Esophagus muscularis mucosa (tissue), 4 donors: ENCODE measurements at places on chromosomes 6 and 20. TPM values are rescaled to one million over a fixed set of nuclear protein-coding genes. Genes with fewer than 3 reads are reported as not detected.

DNA sequence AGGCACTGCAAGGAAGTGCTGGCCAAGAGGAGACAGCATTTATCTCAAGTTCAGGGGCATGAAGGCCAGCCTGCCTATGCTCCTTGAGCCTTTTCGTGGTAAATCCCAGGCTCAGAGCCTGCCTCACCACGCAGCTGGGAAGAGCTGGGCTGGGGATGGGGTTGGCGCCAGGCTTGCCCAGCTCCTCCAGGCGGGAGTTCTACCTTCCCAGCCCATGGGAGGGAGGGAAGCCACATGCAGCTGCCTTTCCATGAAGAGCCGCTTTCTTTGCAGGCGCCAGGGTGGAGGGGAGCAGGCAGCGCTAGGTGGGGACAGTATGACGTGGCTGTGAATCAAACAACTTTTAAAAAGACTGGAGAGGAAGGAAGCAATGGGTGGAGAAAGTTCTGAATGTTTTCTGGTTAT lies 19.5 kb upstream of the SIRT5 start:
- peaks cover 21% of the 10 kb centered on the region for H3K4me1 ChIP-seq
- DNase-seq = no peak
- H3K36me3 ChIP-seq = no peaks in the 10 kb centered on the region
- no peaks in the 10 kb centered on the region for H3K27me3 ChIP-seq

GRCh38 chr6:90271831-90272230 lies 24.8 kb downstream of the BACH2 start:
- H3K27ac ChIP-seq = no peak overlapping the region
- no peak overlapping the region for H3K4me3 ChIP-seq
- H3K4me1 ChIP-seq = no peaks in the 10 kb centered on the region

- no peak for DNase-seq
- H3K36me3 ChIP-seq = peaks cover 26% of the 10 kb centered on the region
- no peak overlapping the region for H3K27ac ChIP-seq
Observed at GRCh38 chr6:16481697-16482399, 243.5 kb downstream of the GMPR start.

DNA sequence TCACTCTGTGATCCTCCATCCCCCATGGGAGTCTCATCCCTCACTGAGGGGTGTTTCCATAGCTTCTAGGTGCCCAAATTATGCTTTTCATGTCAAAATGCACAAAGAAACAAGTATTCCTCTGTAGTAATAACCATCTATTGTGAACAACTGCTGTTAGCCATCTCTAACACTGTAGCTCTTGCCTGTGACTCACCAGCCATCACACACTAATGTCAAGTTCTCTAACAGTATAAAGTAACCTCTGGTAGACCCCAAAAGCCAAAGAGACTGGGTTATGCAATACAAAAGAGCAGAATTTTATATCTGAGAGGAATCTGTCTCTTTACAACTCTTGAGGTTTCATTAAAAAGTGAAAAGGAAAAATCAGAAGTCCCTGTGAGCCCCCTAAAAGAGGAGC lies 25.4 kb upstream of the IYD start:
- H3K4me1 ChIP-seq = no peaks in the 10 kb centered on the region
- no peak overlapping the region for H3K27ac ChIP-seq
- DNase-seq = no peak
- H3K27me3 ChIP-seq = no peaks in the 10 kb centered on the region

DNA sequence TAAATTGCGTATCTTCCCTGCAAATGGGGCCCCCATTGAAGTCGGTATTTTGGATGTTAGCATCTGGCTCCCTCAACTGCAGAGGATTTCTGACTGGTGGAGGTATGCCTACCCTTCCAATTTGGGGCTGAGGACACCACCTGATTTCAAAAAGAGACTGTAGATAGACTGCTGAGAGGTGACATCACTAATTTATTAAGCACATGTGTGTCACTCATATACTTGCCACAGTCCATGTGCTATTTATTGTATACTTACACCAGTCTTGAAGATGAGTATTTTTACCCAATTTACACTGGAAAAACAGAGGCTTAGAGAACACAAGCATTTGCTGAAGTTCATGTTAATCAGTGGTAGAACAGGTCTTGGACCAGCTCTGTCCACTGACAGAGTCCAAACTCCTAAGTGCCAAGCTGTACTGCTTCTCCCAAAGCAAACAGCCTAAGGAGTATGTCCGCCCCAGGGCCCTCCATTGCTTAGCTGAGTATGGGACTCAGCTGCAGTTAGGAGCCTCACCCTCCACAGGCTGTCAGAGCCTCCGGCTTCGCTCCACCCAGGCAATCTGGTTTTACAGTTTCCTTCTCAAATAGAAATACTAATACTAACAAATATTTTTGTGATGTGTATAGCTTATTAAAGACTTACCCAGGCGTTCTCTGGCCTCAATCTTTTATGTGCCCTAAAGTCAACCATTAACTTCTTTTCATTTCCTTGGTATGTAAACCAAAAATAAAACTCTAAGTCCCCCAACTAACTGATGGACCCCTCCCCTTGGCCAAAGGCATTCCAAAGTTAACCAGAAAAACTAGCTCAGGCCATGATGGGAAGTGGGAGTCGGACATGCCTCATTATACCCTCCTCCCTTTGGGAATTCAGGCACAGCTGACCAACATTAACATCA lies 17.5 kb downstream of the RIN2 start:
- H3K4me1 ChIP-seq = peaks cover 21% of the 10 kb centered on the region
- H3K36me3 ChIP-seq = no peaks in the 10 kb centered on the region
- H3K4me3 ChIP-seq = no peak overlapping the region
- H3K27me3 ChIP-seq = no peaks in the 10 kb centered on the region
- no peak overlapping the region for H3K27ac ChIP-seq

DNA sequence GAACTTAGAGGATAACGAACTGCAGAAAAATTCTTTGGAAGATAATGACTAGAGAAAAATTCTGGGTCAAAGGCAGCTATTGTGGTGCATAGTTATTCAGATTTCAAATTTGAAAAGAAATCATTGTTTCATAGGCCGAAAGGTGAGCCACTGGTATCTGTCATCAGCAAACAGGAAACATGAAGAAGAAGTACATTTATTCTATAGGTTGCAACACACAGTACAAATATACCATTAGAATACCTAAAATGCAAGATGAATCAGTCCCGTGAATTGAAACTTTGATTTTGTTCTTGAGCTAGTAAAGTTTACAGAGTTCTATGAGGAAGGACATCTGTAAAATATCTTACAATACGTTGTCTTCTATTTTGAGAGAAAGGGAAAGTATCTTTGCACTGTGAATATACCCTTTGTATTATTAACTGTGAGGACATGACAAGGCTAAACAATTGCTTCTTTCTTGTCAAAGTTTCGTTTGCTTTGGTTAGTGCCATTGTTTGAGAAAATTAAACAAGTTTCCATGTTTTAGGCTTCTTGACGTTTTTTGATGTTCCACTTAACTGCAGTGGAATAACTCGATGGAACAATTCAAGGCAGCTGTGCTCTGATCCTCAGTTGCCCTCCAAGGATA lies 84.7 kb downstream of the HDGFL1 start:
- H3K27me3 ChIP-seq = no peaks in the 10 kb centered on the region
- H3K4me3 ChIP-seq = no peak overlapping the region

Gene DAAM2
- 221 TPM for total RNA-seq

DNA sequence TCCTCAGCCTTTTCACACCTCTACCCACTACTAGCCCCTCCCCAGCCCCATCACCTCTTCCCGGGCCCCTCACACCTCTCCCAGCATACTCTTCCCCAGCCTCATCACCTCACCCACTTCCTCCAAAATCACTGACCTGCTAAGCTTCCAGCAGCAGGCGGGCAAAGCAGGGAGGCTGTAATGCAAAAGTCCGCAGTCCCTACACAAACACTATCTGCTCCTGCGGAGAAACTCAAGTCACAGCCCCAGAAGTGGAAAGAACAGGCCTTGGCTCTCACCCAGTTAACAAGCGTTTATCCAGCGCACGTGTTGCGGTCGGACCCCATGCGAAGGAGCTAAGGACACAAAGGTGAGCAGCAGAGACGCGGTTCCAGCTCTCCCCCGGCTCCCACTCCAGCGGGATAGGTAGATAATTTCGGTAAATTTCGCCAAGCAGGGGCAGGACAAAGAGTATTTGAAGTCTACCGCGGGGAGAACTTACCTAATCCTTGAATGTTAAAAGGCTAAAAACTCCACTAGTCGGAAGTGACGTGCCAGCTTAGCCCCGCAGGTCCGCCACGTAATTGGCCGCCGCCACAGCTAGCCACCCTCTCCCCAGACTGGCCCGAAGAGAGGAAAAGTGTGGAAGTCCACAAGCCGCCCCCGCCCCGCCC lies 728 bp upstream of the TRIM39 start:
- peak overlapping the region; percentile 88 for H3K4me3 ChIP-seq
- DNase-seq = no peak
- H3K27ac ChIP-seq = peak overlapping the region; percentile 96
- peaks cover 19% of the 10 kb centered on the region for H3K36me3 ChIP-seq
- H3K4me1 ChIP-seq = peaks cover 45% of the 10 kb centered on the region

GRCh38 chr20:58762120-58762519 lies 69.5 kb downstream of the NPEPL1 start:
- DNase-seq = no peak
- no peak overlapping the region for H3K4me3 ChIP-seq
- peaks cover 16% of the 10 kb centered on the region for H3K27me3 ChIP-seq
- H3K4me1 ChIP-seq = no peaks in the 10 kb centered on the region

Gene TCF21
- 22.2 TPM for total RNA-seq
